ENCODE measurements at places on chromosomes 11 and 22. TPM values are rescaled to one million over a fixed set of nuclear protein-coding genes. Genes with fewer than 3 reads are reported as not detected.

Gene HSPA8
- total RNA-seq = 684 TPM

Gene MFNG
- total RNA-seq = 111 TPM

Gene C11orf91
- not detected for total RNA-seq

Gene TSKU
- total RNA-seq = not detected

Gene HBG2
- total RNA-seq = not detected

Gene TRIM48
- total RNA-seq = not detected

Gene KCNK4
- not detected for total RNA-seq

Gene CREB3L1
- total RNA-seq = not detected

Gene IL10RA
- total RNA-seq = 268 TPM

Gene CHKB
- total RNA-seq = 180 TPM

Gene EFEMP2
- 9.8 TPM for total RNA-seq

Gene TPBGL
- 0.75 TPM for total RNA-seq

Gene MARK2
- 63.8 TPM for total RNA-seq

Gene KIAA1671
- 24.0 TPM for total RNA-seq

Gene EXT2
- 45.8 TPM for total RNA-seq

Gene FCHSD2
- total RNA-seq = 42.1 TPM

Gene SMTNL1
- total RNA-seq = not detected

Gene SCGB1D2
- total RNA-seq = not detected

Gene BRSK2
- 0.11 TPM for total RNA-seq

Gene DLG2
- 2.9 TPM for total RNA-seq

Gene PIWIL4
- 2.2 TPM for total RNA-seq

Gene CCDC15
- total RNA-seq = 4.7 TPM

Gene ALDH3B2
- total RNA-seq = not detected

Gene TMEM134
- total RNA-seq = 65.7 TPM

Gene RTN4R
- total RNA-seq = 1.2 TPM

Gene LARGE2
- 1.7 TPM for total RNA-seq

Gene MMP8
- 0.16 TPM for total RNA-seq

Gene SAAL1
- total RNA-seq = 32.7 TPM

Gene B4GAT1
- total RNA-seq = 4.2 TPM

Gene FBLN1
- not detected for total RNA-seq

Gene OTOG
- not detected for total RNA-seq

Gene MS4A4E
- total RNA-seq = 1.8 TPM

Gene FANCF
- total RNA-seq = 7.2 TPM

Gene RAC2
- 647 TPM for total RNA-seq

Gene SLC17A6
- not detected for total RNA-seq

Gene E2F8
- total RNA-seq = 0.54 TPM

Gene KRTAP5-8
- total RNA-seq = not detected

Gene PAMR1
- not detected for total RNA-seq

Gene PNPLA5
- not detected for total RNA-seq

Gene DDI1
- total RNA-seq = not detected

Gene NRGN
- total RNA-seq = 28.4 TPM

Gene ASCL3
- not detected for total RNA-seq

Gene IFTAP
- total RNA-seq = 1.9 TPM

Gene OR4S2
- not detected for total RNA-seq

Gene FEN1
- 17.5 TPM for total RNA-seq

Gene ACTN3
- 0.33 TPM for total RNA-seq

Gene GNG3
- total RNA-seq = not detected

Gene OR8B4
- not detected for total RNA-seq

Gene NAALAD2
- total RNA-seq = not detected

Gene ATM
- 502 TPM for total RNA-seq

Gene NLRP14
- not detected for total RNA-seq

Gene RTN4RL2
- total RNA-seq = 0.48 TPM

Gene OR10D3
- not detected for total RNA-seq

Gene PLAAT2
- total RNA-seq = 5.6 TPM

Gene IRAG1
- total RNA-seq = 0.54 TPM

Gene TTC36
- not detected for total RNA-seq

Gene CTSW
- 1,016 TPM for total RNA-seq

All from natural killer cell (primary cell).